Central memory CD8-positive, alpha-beta T cell (primary cell): ENCODE measurements at places on chromosomes 6 and 20.
A peak's percentile ranks its signal among the peaks of the same experiment; 100 is the strongest.

GRCh38 chr6:36618366-36619355, 24.5 kb downstream of the SRSF3 start:
- DNase-seq, result no peak

- DNase-seq, result no peak
These were observed 161.0 kb downstream of the RALGAPA2 start for GRCh38 chr20:20551409-20551808.

DNA sequence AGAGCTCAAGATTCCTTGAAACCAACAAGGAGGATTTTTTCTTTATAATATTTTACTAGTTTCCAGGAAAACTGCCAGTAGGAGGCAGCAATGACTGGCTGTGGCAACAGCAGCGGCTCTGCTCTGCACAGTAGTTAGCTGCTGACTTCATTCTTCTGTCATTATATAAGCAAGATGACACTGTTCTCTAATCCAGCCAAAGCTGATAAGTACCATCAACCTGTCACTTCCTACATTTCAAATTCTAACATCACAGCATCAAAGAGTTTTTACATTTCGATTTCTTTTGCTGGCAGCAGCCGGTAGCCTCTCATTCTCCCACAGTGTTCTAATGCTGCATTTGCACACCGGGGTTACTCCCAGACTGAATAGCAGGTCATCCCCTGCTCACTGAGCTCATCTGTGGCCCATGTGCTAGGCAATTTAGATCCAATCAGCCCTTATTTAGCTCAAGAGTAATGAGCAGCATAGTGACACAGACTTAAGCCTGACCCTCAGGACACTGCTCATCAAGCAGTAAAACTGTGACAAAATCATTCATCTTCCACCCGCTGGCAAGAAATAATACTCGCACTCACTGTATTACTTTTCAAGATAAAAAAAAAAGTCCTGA, 67.8 kb downstream of the MMS22L start:
- no peak for DNase-seq

- no peak for DNase-seq
These were observed 5.9 kb downstream of the TP53INP2 start for GRCh38 chr20:34709831-34710567.

DNA sequence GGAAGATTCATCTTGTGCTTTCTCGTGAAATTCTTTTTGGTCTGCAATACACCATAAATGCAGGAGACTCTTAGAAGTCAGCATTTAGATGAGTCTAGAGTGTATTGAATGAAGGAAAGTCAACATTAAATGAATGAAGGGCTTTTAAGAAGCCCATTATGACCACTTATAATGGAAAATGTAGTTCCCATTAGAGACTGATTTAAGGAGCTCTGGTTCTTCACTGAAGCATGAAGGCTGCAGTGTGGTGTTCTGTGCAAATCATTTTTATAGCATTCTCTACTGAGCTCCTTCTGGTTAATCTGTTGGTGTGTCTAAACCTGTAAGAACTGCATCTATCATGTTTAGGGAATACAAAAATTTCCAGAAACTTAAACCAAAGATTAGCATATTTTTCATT, 19.7 kb downstream of the NCOA7 start:
- no peak for DNase-seq

DNA sequence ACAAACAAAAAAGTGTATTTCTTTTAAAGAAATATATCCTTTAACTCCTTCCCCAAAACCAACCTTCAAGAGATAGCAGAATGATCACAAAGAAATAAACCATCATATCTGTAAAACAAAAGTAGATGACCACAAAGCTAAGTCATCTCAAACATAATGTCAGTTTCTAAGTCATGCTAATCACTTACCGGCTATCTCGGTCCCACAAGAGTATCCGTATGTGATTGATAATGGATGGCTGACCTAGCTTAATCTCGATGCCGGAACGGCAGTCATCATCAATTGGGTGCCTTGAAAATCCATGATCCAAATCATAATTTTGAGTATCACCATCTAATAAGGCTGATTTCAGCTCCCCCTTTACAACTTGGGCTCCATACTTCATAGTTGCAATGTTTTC, 59.7 kb downstream of the BTBD9 start:
- DNase-seq, result no peak

DNA sequence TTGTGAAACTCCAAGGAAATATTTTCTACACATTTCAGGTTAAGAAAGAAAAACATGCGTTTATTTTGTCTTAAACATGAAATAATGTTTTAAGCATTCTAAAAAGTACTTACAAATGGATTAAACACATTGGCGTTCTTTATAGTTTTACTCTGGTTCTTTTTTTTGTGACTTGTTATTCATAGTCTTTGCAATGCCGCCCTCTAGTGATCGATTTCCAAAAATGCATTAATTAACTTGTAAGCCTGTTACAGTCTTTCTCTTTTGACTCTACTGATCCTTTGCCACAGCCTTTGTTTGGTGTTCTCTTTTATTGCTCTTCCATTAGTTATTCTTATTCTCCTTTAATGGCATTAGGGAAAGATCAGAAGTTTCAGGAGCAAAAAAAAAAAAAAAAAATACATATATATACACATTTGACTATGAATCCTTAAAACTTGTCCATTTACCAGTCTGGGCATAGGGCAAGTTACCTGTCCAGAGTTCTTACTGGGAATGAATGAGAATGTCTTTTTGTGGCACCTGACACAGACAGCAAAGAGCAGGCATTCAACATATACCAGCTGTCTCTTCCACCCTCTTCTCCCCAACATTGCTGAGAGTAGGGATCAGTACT, 59.9 kb downstream of the MACROD2 start:
- no peak for DNase-seq

DNA sequence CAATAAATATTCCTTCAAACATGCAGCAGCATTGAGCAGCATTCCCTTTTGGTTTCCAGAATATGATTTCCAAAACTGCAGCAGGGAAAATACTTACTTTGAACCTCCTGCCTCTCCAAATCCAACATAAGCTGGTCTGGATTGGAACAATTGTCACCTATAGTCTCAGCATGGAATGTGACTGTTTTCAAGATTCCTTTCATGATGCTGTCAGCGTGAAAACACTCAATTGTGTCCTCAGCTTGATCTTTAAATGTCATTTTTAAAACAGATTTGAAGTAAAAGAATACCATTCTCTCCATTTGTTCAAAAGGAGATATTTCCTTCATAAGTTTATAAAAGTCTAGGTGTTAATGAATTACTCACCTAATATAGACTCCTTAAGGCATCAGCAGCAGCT, 993.9 kb downstream of the EYS start:
- no peak for DNase-seq

GRCh38 chr20:38283236-38283635, 20.7 kb upstream of the BPI start:
- DNase-seq, result no peak

DNA sequence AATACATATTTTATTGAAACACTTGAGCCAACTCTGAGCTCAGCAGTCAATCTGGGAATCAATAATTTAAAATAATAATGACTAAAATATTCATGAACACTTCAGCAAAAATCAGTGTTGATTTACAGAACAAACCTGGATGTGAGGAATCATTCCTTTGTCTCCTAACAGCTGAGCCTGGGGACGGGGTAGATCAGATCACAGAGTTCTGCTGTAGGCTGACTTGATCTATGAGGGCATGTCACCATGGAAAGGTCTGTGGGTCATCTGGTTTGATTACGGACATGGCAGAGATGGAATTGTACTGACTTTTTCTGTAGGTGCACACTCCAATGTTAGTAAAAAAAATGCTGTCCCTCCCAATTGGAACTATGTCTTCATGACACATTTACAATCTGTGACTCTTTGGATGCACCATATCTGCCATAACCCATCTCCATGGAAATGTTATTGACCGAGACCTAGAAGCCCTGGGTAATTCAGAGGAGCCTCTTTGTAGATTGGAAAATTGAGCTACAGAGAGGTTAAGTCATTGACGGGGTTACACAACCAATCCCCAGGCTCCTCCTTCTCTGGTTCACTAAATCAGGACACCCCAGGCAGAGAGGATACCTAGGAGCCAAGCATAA, 114.1 kb downstream of the DOK5 start:
- DNase-seq, result no peak

DNA sequence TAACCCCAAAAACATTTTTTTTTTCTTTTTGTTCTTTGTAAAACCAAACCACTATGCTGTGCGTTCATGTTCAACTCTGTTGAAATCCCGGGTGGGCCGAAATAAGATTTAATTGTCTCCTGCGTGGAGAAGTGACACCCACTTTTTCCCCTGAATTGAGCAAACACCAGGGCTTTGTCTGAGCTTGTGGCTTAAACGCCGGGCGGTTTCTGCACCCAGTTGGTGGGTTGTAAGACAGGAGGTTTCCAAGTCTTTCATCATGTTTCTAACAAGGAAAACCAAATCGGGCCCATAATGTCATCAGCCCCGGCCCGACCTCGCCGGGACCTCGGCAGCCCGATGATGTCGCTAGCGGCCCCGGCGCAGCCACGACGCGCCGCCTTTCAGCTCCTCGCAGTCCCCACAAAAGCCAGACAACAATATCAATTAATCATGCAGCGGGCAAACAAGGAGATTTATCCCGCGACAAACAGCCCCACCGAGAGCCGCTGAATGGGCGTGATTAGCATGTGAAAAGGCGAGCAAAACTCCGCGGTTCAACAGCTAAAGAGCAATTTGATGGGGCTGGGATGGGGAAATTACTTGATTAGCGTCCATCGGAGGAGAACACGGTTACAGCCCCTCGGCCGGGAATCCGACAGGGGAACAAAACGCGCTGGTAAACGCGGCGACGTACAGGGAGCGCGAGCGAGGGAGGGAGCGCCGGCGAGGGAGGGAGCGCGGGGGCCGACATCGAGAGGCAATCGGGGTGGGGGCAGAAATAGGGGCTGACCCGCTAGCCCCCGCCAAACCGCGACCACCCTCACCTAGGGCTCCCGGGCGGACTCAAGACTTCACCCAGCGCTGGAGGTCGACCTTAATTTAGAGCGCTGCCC, 5.3 kb downstream of the LINC00237 start:
- no peak for DNase-seq

DNA sequence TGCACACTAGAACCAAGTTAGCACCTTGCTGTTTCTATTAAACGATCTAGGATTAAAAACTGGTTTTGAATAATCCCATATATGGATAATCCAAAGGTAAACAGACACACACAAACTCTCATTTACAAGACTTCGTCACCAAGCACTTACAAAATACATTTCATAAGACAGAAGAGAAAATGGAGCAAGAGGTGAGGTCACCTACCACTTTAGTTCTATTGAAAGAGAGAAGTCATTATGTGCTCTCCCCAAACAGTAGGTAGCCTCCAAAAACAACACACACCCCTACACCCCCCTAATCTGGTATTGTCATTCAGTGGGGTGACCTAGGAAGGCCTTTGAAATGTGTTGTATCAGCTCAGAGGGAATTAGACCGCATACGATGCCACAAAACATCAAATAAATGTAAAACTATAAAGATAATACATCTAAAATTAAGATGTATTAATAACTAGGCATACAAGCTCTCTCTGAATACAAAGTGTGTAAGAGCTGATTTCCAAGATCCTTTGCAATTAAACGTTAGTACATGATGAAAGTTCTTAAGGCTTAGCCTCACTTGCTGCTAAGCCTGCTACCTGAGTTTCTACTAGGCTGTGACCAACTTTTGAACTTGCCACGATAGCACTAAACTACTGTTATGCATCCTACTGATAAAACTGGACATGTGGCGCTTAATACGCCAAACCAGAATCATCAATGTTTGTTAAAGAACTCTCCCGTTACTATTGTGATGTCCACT, 1.6 kb downstream of the SRPK1 start:
- no peak for DNase-seq

DNA sequence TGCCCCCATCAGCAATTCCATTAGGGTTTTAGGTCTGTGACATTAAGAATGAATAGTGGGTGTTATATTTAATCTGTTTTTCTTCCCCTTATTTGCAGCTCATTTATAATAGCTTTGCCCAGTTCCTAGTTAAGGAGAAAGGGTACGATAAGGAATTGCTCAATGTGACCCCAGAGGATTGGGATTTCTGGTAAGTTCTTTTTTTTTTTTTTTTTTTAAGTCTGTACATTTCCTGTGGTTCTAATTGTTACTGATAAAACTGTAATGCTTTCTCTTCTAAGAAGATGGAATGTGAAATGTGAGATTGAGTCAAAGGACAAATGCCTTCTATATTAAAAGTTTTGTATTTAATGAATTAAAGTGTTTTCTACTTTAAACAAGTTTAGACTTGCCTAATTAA, 5.5 kb downstream of the NT5DC1 start:
- DNase-seq, result no peak

DNA sequence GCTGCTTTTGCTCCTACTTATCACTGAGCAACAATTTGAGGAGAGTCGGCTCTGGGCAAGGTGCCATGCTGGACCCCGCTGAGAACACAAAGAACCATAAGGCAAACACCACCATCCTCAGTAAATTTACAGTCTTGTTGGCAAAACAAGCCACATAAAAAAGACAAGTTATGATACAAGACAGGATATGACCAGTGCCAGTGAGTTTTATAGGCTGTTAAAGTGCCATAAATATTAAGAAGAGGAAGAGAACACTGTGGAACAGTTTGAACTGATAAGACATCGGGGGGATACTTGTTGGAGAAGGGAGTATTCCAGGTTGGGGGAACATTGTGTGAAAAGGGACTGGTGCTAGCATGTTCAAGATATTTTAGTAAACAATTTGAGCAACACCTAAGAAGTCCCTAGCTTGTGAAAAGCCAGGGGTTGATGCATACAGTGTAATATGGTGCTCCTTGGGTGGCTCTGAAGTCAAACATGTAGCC, 25.3 kb upstream of the RIPOR2 start:
- no peak for DNase-seq

GRCh38 chr20:6709910-6710595, 57.4 kb upstream of the BMP2 start:
- DNase-seq, result no peak

DNA sequence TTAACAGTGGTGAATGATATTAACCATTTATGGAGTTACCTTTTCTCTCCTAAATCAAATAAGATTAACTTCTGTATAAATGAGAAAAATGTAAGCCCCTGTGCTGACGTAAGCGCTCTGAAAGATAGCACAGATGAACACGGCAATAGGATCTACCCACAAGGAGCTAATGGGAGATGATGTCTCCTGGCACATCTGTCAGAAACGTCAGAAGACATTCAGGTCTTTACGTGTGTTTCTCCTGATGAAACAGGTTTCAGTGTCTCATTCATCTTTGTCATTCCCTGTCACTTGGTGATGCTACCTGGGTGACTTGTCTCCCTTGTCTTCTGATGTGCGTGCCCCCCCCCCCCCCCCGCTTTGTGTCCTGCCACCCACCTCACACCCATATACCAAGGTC, 189.7 kb downstream of the DTNBP1 start:
- DNase-seq, result no peak

- no peak for DNase-seq
These were observed 148.6 kb upstream of the MAN1A1 start for GRCh38 chr6:119497988-119498727.

GRCh38 chr20:52035498-52035897, 156.1 kb downstream of the ZFP64 start:
- DNase-seq, result no peak

GRCh38 chr6:41344876-41345275, 9.5 kb downstream of the NCR2 start:
- peak; percentile 45 for DNase-seq
